GM12864 (cell line): ENCODE measurements at places on chromosomes 12 and 14.

GRCh38 chr14:68264260-68264569, 444.6 kb downstream of the RAD51B start:
- no peak for DNase-seq

DNA sequence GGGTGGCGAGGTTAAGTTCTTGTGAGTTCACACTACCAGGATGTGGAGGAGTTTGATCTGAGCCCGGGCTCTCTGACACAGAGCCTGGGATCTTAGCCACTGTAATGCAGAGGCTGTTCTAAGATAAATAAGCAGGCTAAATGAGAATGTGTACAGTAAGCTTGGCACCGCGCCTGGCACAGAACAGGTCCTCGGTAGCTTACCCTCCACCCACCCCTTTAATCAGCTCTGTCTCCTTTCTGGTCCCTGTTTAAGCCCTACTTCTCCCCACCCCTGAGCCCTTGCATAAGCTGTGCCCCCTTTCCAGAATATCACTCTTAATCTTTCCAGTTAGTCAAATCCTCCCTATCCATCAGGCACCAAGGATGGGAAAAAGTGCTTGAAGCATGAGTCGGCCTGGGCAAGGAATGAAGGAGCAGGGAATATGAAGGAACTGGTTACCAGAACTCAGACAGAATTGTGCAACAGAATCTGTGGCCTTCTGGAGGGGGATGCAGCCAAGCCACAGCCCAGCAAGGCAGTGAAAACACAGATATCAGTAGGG, 32.8 kb upstream of the CMKLR1 start:
- DNase-seq = no peak

GRCh38 chr12:121797937-121798786, 4.7 kb upstream of the RHOF start:
- no peak for DNase-seq

- DNase-seq = no peak
Observed at GRCh38 chr12:79782172-79782900, 91.6 kb upstream of the PAWR start.

DNA sequence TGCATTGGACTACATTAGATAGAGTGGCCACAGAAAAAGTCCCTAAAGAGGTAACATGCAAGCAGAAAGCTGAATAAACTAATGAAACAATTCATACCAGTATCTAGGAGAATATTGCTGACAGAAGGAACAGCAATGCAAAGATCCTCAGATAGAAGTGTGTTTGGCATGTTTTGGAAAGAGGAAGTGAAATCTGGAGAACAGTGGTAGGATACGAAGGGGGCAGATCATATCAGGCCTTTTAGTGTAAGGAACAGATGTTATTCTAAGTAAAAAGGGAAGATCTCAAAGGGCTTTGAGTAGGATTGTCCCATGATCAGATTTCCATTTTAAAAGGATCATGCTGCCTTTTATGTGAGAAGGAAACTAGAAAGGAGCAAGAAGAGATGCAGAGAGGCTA, 342.9 kb downstream of the PAWR start:
- DNase-seq = no peak

DNA sequence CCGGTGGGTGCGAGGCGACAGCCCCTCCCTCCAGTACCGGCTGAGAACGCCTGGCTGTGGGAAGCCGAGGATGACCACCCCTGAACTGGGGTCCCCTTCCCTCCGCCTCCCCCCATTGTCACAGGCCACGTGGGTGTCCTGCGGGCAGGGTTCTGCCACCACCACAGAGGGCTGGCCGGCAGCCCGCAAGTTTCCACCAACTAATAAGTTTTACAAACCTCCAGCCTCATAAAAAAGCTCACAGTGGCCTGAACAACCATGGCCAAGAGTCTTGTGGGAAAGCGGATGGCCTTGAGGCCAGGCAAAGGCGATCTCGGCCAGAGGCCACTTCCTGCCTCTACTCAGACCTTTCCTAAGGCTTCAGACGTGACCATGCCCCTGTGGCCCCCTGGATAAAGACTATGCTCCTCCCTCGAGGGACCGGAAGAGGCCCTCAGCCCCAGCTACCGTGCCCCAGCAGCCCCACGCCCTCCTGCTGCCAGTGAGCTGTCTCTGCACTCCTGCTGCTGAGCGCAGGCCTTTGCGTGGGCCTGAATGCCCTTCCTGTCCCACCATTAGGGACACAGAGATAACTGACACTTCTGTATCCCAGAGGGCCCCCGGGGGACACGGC, 46.1 kb upstream of the DLK1 start:
- no peak for DNase-seq

- no peak for DNase-seq
Observed at GRCh38 chr12:31525496-31526157, 65.3 kb downstream of the DENND5B start.

- DNase-seq = peak; percentile 80
Observed at GRCh38 chr12:66130267-66131066, at the start of gene LLPH. Gene LLPH, minus strand, starts transcription at chr12:66130750. Its CDS starts 1,644 bp downstream, at chr12:66129106.

DNA sequence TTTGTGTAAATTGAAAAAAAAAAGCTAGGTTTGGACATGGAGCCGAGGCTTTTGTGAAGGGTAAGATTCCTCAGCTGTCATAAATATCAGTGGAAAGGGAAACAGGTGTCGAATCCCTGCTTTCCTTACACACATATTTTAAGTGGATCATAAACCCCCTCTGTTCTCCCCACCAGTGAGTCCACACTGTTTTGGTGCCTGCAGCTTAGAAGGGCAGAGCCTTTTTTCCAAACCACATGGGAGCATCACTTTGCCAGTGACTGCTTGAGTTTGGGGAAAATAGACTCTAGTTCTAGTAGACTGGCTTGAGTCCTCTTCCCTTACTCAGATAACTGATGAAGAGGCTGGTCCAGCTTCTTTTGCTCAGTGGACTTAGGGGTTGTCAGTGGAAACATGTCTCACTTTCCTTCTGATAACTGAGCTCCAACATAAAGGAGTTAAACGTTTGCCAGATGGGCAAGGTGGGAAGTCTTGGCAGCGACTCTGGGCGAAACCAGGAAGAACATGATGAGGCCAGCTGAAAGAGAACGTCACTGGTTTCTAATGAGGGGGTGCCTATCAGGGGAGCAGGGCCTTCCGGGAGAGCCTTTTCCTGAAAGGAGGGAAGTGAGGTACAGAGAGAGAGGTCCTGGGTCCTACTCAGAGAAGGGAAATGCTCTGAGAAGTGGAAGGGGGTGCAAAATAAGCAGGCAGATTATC, 168.1 kb upstream of the PARP11 start:
- no peak for DNase-seq

DNA sequence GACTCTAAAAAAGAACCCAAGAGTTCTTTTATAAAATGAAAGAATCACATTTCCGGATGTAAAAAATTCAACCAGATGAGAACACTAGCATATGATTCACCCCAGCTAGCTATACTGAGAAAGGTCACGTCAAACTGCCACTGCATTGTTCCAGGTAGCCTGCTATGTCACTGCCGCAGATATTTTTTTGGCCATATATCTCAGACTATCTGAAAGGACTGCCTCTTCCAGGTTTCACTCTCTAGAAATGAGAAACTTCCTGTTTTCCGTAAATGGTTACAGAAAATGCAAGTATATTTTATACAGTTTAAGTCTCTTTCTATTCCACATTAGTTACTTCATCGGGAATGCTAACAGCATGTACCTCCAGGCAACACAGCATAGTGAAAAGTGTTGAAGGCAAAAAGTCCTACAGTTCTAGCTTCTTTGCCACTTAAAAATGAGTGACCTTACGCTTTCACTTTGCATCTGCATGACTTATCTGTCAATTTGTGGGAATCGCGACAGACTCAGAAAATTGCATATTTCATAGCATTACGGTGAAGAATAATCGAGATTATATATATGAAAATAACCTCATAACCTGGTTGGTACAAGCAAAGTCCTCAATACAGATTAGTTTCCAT, 105.2 kb downstream of the MED13L start:
- peak; percentile 21 for DNase-seq

DNA sequence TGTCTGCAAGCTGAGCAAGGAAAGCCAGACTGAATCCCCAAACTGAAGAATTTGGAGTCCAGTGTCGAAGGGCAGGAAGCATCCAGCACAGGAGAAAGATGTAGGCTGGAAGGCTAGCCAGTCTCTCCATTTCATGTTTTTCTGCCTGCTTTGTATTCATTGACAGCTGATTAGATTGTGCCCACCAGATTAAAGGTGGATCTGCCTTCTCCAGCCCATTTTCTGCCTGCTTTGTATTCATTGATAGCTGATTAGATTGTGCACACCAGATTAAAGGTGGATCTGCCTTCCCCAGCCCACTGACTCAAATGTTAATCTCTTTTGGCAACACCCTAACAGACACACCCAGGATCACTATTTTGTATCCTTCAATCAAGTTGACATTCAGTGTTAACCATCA, 85.3 kb downstream of the PLBD1 start:
- no peak for DNase-seq

- no peak for DNase-seq
Observed at GRCh38 chr12:80353254-80353653, 90.8 kb upstream of the PTPRQ start.

DNA sequence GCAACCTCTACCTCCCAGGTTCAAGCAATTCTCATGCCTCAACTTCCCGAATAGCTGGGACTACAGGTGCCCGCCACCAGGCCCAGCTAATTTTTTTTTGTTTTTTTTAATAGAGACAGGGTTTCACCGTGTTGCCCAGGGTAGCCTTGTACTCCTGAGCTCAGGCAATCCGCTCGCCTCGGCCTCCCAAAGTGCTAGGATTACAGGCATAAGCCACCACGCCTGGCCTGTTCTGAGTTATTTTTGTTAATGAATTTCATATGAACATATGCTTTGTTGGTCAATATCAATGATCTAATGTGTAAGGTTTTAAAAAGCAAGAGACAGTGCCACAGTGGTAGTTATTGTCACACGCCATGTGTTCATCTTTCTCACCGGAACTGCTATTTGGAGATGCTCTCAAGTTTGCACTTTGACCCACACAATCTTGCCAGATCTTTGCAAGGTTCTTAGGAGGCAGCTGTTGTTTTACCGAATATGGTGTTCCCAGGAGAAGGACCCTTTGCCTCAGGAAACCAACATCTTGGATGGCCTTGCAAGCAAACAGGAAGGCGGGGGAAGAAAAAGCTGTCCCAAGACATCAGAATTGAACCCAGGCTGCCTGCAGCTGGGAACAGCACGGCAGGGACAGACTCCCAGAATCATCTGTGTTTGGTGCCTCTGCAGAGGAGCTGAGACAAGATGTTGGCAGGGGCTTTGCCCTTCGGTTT, 30.0 kb downstream of the GALNT16 start:
- DNase-seq = no peak

- DNase-seq = no peak
Observed at GRCh38 chr12:22416801-22417200, 82.3 kb upstream of the ST8SIA1 start.

- no peak for DNase-seq
Observed at GRCh38 chr14:55094292-55095157, 34.5 kb upstream of the LGALS3 start.

- DNase-seq = no peak
Observed at GRCh38 chr12:115597157-115597712, 680.3 kb downstream of the MED13L start.

DNA sequence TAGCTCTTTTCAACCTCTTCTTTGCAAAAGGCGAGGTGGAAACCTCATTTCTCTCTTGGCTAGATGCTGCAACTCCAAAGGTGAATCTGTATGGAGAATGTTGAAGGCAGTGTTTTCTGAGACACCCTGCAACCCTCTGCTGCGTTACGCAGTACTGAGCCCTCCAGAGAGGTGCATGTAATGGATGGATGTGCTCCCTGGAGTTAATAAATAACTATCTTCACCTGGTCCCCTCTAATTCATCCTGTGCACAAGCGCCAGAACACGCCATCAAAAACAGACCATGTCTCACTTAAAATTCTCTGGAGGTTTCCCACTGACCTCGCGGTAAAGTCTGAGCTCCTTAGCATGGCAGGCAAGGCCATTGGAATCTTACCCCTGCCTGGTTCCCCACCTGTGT, 234.4 kb upstream of the PWP1 start:
- no peak for DNase-seq

DNA sequence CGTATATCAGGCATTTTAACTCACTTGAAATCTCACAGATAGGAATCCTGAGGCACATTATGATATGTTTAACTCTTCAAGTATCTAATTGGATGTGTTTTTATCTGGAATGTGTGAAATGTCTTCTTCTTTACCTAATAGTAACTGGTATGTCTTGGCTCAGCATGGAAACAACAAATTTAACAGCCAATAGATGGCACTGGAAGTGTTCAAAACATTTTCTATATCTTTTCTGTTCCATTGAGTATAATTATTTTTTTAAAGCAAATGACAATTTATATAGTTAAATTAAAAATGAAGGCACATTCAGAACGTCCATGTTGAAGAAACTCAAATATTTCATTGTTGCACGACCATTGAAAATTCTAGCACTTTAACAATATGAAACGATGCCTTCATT, 164.6 kb upstream of the SLC16A7 start:
- DNase-seq = no peak

- no peak for DNase-seq
Observed at GRCh38 chr14:105137481-105138020, 31.0 kb downstream of the JAG2 start.

- no peak for DNase-seq
Observed at GRCh38 chr12:106333756-106334155, 23.8 kb upstream of the POLR3B start.

DNA sequence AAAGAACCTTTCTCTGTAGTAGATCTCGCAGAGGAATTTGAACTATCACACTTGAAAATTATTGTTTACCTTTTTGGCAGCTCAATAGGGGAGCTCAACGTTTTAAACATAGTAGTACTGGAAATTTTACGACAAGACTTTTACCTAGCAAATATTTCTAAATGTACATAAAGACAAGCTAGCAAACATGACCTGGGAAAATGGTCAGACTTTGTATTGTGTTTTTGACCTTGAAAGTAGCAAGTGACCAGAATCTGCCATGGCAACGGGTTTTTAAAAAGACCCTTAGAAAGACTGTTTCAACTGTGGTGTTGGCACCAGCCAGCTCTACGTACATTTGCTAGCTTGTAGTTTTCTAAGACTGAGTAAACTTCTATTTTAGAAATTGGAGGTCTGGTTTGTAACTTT, 20.2 kb upstream of the A2M start:
- no peak for DNase-seq

- no peak for DNase-seq
Observed at GRCh38 chr14:58832095-58832521, 194.3 kb downstream of the DACT1 start.

- DNase-seq = no peak
Observed at GRCh38 chr12:57244312-57244696, 6.7 kb downstream of the STAC3 start.

GRCh38 chr12:30823764-30824163, 69.0 kb upstream of the CAPRIN2 start:
- no peak for DNase-seq

GRCh38 chr14:22651586-22651985, 7.4 kb upstream of the OR6J1 start:
- no peak for DNase-seq

GRCh38 chr14:32933629-32934072, 5.0 kb upstream of the NPAS3 start:
- DNase-seq = no peak

DNA sequence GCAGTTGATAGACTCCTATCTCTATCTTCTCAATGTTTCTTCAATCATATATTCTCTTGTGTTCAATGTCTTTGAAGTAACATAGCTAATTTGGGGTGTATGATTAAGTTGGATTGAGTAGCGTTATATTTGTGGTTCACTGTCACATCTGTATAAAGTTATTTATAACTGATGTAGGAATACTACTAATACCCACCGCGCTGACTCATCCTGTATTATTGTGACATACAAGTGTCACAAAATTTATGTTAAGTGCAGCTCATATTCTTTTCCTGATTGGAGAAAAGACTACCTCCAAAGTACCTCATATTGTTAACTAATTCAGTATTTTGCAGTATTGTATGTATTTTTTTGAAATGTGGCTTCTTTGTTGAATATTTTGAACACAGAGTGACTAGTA, 940.8 kb downstream of the SLC6A15 start:
- DNase-seq = no peak
